ENCODE measurements at places on chromosomes 16 and 17.

- DNase-seq, result peak; percentile 45
Measured at GRCh38 chr17:78925234-78925633, at the start of gene TIMP2. TIMP2 (minus strand) TSS chr17:78925387; CDS start chr17:78925088, 299 bp downstream.

- DNase-seq, result no peak
Measured at GRCh38 chr16:4801051-4801961, 1.1 kb downstream of the ROGDI start.

GRCh38 chr16:80317599-80318037 is 223.2 kb upstream of the DYNLRB2 start:
- DNase-seq, result no peak

GRCh38 chr17:2433696-2434095 is 32.8 kb upstream of the MNT start:
- no peak for DNase-seq

DNA sequence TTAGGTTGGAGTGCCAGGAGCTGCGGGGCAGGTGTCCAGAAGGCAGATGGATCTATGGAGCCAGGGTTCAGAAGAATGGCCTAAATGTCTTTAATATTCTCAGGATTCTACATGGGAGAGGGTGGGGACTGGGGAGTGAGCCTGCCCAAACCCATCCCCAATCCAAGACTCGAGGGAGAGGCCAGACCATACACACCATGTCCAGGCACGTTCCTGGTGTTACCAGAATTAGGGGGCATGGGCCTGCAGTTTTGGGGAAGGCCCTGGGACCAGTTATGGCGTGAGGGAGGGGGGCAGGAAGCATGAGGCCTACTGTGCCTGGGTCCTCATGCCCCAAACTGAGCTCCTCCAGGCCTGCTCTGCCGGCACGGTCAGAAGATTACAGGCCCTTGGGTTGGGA is 1.9 kb downstream of the TAX1BP3 start:
- DNase-seq, result no peak

DNA sequence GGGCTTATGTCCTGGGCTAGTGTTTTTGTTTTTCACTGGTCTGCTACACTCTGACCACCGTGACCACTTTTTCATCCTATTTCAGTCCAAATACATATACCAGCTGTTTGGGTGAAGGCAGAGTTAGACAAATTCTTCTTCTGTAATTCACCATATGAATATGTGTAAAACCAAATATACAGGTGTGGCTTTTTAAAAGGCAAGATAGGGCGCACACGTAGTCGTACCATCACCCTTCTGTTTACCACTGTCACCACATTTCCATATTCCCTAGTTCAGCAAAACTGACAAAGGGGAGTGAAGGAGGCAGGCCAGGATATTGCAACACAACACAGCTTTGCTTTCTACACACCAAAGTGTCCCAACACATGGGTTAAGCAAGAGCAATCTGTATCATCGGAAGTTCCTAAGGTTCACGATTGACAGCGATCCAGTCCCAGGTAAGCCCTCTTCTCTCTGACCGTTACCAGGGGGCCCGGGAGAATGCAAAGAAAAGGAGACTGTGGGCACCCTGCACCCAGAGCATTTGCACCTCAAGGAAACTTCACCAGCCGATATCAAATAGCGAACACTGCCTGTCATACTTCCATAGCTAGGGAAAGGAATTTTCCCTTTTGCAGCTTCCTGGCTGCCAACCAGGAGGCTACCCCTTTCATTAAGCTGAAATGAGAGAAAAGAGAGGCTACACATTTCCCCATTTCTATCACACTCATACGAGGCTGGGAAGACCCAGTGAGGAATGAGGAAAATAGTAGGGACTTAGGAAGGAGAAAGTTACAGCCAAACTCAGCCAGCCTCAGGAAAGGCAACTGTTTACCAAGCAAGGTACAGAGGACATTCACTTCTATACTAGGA is 23.1 kb downstream of the CREBBP start:
- DNase-seq, result no peak

GRCh38 chr16:57022445-57022844 is 33.1 kb downstream of the NLRC5 start:
- no peak for DNase-seq

GRCh38 chr17:32998887-32999228 is 7.2 kb downstream of the SPACA3 start:
- no peak for DNase-seq

DNA sequence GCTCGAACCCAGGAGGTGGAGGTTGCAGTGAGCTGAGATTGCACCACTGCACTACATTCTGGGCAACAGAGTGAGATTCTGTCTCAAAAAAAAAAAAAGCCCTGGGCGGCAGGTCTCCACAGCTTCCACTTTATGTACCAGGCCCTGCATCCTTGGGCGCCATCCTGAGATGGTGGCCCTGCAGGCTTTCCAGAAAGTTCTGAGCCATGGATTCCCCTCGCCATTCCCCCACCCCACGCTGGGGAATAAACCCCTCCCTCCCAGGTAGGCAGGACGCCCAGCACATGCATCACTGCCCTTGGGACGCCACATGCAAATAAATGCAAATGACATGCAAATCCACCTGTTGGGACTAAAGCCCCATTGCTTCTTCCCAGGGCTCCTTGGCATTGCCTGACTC is 13.8 kb upstream of the ZNF469 start:
- DNase-seq, result no peak

DNA sequence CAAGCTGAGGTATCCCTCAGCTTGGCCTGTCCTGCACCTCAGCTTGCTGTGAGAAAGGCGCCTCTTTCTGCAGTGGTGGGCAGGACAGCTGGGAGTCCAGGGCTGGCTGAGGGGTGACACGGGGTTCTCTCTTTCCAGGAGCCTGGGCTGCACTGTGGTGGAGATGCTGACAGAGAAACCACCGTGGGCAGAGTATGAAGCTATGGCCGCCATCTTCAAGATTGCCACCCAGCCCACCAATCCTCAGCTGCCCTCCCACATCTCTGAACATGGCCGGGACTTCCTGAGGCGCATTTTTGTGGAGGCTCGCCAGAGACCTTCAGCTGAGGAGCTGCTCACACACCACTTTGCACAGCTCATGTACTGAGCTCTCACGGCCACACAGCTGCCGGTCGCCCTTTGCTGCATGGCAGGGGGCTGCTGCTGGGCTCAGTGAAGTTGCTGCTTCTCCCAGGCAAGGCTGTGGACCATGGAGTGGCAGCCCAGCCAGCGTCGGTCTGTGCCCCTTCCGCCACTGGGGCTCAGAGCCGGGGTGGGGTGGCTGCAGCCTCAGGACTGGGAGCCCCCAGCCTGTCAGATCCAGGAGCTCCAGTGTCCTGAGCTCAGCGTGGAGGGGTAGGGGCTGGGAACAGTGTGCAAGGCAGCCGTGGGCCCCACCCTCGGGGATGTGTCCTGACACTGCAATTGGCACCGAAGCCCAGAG is 6.4 kb downstream of the LIMD2 start:
- DNase-seq, result no peak

DNA sequence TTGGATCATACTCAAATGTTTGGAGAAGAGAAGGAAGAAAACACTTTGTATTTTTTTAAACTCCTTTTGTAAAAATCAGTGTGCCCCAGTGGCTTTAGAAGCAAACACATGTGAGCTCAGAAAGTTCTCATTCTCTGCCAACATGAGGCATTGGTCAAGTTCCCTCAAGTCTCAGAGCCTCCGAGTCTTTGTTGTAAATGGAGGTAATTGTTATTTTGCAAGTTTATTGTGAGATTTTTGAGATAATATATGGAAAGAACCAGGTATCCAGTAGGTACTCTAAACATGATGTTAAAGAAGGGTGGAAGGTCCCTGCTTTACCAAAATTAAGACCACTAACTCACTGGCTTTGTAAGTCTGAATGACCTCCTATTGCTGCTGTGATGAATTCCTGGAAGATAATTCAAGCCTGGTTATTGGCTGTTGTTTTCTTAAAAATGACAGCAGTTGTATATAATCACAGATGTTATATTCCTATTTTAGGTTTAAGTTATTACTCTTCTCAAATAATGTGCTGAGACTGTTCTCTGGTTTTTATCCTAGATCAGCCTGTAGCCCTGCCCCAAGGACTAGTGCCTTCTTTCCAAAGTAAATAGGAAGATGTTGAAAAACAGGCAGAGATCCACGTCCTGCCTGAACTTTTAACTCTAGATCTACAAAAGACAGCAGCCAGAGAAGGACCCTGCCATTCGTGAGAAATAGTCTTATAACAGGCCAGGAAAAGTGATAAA is 2.4 kb downstream of the HLF start:
- no peak for DNase-seq

All from DMS79 treated with DMSO at 0.1 percent for 48 hours (cell line).